ENCODE measurements at places on chromosomes 3 and 15.

DNA sequence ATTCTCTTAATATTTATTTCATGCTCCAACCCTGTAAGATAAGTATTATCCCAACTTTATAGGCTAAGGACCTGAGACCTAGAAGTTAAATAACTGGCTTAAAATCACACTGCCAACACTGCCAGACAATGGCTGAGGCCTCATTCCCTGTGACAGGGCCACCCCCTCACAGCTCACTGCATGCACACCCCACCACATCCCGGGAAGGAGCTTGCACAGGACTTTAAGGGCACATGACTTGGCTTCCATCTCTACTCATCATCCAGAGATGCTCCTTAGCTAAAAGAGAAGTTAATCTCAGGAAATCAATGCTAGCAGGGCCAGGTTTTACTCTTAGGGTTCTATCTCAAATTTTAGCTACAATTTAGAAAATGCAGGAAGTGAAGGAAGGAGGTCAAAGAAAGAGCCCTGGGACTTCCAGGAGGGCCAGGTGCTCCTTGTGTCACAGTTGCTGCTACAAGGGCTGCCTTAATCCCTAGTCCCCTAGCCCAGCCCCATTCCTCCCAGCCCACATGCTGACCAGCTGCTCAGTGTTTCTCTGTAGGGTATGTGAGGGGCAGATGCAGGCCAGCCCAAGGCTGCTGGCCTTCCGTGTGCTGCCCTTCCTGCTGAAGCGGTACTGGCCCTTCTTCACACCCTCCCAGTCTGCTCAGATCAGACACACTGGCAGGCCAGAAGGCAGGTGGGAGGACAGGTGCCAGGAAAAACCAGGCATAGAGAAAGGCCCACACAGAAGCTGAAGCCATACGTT is 53.5 kb downstream of the WWTR1 start:
- DNase-seq = no peak
- no peaks in the 10 kb centered on the region for H3K27me3 ChIP-seq
- no peak overlapping the region for H3K4me3 ChIP-seq
- no peak overlapping the region for H3K27ac ChIP-seq

DNA sequence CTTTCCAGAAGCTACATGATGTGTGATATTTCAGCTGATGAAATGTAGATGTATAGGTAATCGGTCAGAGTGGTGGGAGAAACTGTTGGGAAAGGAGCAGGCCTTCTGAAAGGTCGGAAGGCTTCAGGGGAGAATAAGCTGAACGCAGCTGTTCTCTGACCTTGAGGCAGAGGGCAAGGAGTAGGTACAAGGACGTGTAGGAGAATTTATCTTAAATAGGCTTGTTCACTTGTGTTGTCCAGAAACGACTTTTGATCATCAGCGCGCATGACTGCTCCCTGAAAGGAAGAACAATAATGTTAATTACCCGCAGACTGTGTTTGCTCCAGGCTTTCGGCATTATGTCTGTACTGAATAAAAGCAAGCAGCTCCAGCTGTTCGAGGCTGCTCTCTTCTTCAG is 39.6 kb downstream of the GPR160 start:
- peak; percentile 41 for DNase-seq
- H3K27me3 ChIP-seq = no peaks in the 10 kb centered on the region
- H3K36me3 ChIP-seq = no peaks in the 10 kb centered on the region
- peak overlapping the region; percentile 58 for H3K27ac ChIP-seq
- H3K4me1 ChIP-seq = no peaks in the 10 kb centered on the region
- H3K4me3 ChIP-seq = no peak overlapping the region

- DNase-seq = no peak
- no peak overlapping the region for H3K4me3 ChIP-seq
- H3K27me3 ChIP-seq = no peaks in the 10 kb centered on the region
- H3K27ac ChIP-seq = no peak overlapping the region
- no peaks in the 10 kb centered on the region for H3K4me1 ChIP-seq
These were observed 203.9 kb downstream of the VGLL3 start for GRCh38 chr3:86787091-86787490.

- H3K27ac ChIP-seq = no peak overlapping the region
- H3K36me3 ChIP-seq = no peaks in the 10 kb centered on the region
- H3K4me3 ChIP-seq = no peak overlapping the region
- no peak for DNase-seq
- H3K27me3 ChIP-seq = no peaks in the 10 kb centered on the region
These were observed 33.4 kb downstream of the DCLK3 start for GRCh38 chr3:36730966-36731365.

GRCh38 chr3:111366515-111366914 is 175.5 kb upstream of the CD96 start:
- H3K4me1 ChIP-seq = no peaks in the 10 kb centered on the region
- no peak overlapping the region for H3K27ac ChIP-seq
- H3K36me3 ChIP-seq = no peaks in the 10 kb centered on the region
- no peak for DNase-seq
- no peaks in the 10 kb centered on the region for H3K27me3 ChIP-seq

GRCh38 chr3:150407051-150407807 is 869 bp upstream of the TSC22D2 start:
- no peak for DNase-seq
- no peaks in the 10 kb centered on the region for H3K36me3 ChIP-seq
- H3K4me3 ChIP-seq = peak overlapping the region; percentile 97
- H3K27ac ChIP-seq = peak overlapping the region; percentile 100
- H3K27me3 ChIP-seq = no peaks in the 10 kb centered on the region

DNA sequence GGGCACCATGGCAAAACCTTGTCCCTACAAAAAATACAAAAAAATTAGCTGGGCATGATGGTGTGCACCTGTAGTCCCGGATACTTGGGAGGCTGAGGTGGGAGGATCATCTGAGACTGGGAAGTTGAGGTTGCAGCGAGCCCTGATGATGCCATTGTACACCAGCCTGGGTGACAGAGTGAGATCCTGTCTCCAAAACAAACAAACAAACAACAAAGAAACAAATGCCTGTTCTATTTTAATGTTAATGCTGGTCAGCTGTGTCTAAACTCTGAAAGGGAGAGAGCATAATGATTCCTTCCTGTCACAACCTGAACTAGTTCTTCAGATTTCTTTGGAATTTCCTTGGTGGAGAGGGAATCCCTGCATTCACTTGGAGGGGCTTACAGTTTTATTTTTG is 413.0 kb upstream of the TBL1XR1 start:
- no peak overlapping the region for H3K4me3 ChIP-seq
- H3K27me3 ChIP-seq = no peaks in the 10 kb centered on the region
- DNase-seq = no peak
- peaks cover 8% of the 10 kb centered on the region for H3K4me1 ChIP-seq
- no peak overlapping the region for H3K27ac ChIP-seq
- no peaks in the 10 kb centered on the region for H3K36me3 ChIP-seq

- H3K4me3 ChIP-seq = no peak overlapping the region
- no peak overlapping the region for H3K27ac ChIP-seq
- no peaks in the 10 kb centered on the region for H3K36me3 ChIP-seq
- no peak for DNase-seq
These were observed 334.8 kb downstream of the ERC2 start for GRCh38 chr3:56133423-56133822.

GRCh38 chr3:28117598-28117997 is 123.8 kb upstream of the CMC1 start:
- no peak for DNase-seq
- no peak overlapping the region for H3K4me3 ChIP-seq
- H3K4me1 ChIP-seq = no peaks in the 10 kb centered on the region
- H3K27ac ChIP-seq = no peak overlapping the region
- no peaks in the 10 kb centered on the region for H3K27me3 ChIP-seq

GRCh38 chr15:78012643-78013077 is 64.9 kb downstream of the TBC1D2B start:
- no peak overlapping the region for H3K4me3 ChIP-seq
- DNase-seq = peak; percentile 85
- H3K4me1 ChIP-seq = peaks cover under 1% of the 10 kb centered on the region
- H3K27me3 ChIP-seq = no peaks in the 10 kb centered on the region

- no peaks in the 10 kb centered on the region for H3K27me3 ChIP-seq
- no peaks in the 10 kb centered on the region for H3K36me3 ChIP-seq
- no peak overlapping the region for H3K4me3 ChIP-seq
- no peaks in the 10 kb centered on the region for H3K4me1 ChIP-seq
These were observed 337.1 kb downstream of the IL20RB start for GRCh38 chr3:137294839-137295238.

DNA sequence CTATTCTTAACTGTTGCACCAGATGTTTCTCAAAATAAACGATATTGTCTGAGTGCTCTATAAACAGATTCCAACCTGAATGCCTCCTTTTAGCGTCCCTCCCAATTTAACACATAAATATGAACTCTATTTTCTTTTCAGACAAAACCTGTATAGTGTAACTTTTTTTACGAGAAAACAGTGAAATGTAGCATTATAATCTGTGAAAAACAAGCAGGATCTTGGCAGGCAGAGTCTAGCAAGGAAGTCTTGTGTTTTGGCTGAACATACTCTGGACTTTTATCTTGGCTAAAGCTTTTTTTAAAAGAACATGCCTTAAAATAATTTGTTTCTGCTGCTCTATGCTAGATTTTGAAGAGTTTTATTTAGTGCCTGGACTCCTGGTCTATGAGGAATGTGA is 150.5 kb downstream of the ROBO2 start:
- H3K27me3 ChIP-seq = no peaks in the 10 kb centered on the region
- no peak overlapping the region for H3K27ac ChIP-seq
- H3K36me3 ChIP-seq = no peaks in the 10 kb centered on the region
- H3K4me3 ChIP-seq = no peak overlapping the region

GRCh38 chr15:88489321-88489720 is 21.8 kb downstream of the MRPS11 start:
- no peaks in the 10 kb centered on the region for H3K4me1 ChIP-seq
- H3K27ac ChIP-seq = no peak overlapping the region
- H3K4me3 ChIP-seq = no peak overlapping the region
- no peak for DNase-seq
- H3K36me3 ChIP-seq = no peaks in the 10 kb centered on the region

DNA sequence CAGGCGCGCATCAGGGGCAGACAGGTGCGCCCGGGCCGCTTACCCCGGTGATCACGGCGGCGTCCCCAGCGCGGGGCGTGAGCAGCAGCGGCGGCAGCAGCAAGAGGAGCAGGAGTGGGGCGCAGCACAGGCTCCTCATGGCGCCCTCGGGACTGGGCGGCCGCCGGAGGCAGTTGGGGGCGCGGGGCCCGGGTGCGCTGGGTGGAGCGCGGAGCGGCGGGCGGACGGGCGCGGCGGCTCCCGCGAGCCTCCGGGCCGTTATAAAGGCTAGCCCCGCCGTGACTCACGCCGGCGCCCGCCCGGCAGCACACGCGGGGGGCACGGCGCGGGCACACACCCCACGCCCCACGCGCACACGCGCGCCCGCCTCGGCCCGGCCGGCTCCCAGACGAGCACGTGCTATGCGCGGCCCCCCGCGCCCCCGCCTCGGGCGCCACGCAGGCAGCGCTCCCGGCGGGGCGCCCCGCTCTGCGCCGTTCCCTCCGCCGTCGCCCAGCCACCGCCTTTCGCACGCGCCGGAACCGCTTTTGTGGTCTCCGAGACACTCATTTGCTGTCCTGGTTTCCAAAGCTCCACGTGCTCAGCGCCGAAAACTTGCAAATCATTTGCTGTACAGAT is at the start of gene PROK2:
Gene PROK2, minus strand, starts transcription at position 235 of the 618 bp plus-strand sequence. Its CDS starts 96 bp downstream, at position 139.
- no peaks in the 10 kb centered on the region for H3K36me3 ChIP-seq
- DNase-seq = no peak
- H3K27me3 ChIP-seq = peaks cover 41% of the 10 kb centered on the region
- peak within 1 kb of the TSS; percentile 31 for H3K4me3 ChIP-seq
- no peak within 1 kb of the TSS for H3K27ac ChIP-seq

GRCh38 chr3:180250172-180250571 is 213.4 kb upstream of the PEX5L start:
- no peaks in the 10 kb centered on the region for H3K36me3 ChIP-seq
- no peaks in the 10 kb centered on the region for H3K4me1 ChIP-seq
- no peak overlapping the region for H3K27ac ChIP-seq
- H3K27me3 ChIP-seq = no peaks in the 10 kb centered on the region

GRCh38 chr15:72168808-72169190 is 28.8 kb downstream of the GRAMD2A start:
- no peak for DNase-seq
- no peak overlapping the region for H3K27ac ChIP-seq
- no peak overlapping the region for H3K4me3 ChIP-seq

- no peak overlapping the region for H3K27ac ChIP-seq
- H3K4me3 ChIP-seq = no peak overlapping the region
- H3K4me1 ChIP-seq = no peaks in the 10 kb centered on the region
- no peaks in the 10 kb centered on the region for H3K36me3 ChIP-seq
These were observed 228.1 kb upstream of the PROK2 start for GRCh38 chr3:72013084-72013483.

DNA sequence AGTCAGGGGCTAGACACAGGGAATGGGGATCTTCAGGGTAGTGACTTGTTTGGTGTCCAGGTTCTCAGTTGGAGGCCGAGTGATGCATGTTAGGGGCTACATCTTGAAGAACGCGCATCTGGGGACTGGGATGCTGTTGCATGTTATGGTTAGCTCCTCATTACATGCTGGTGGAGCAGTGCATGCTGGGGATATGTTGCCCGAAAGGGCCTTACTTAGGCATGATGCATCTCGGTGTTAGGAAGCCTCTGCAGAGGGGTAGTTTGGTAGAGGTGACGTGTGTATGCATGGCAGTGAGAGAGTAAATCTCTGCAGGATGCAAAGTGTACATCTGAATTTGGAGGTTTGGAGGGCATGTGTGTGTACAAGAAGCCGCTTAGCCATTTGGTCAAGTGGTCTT is 2.4 kb downstream of the EIF4G1 start:
- H3K27ac ChIP-seq = peak overlapping the region; percentile 86
- H3K27me3 ChIP-seq = no peaks in the 10 kb centered on the region
- H3K36me3 ChIP-seq = peaks cover 4% of the 10 kb centered on the region
- no peak overlapping the region for H3K4me3 ChIP-seq
- no peak for DNase-seq
- H3K4me1 ChIP-seq = peaks cover 15% of the 10 kb centered on the region

Measured in colonic mucosa (tissue), 4 donors.